ENCODE measurements at places on chromosomes 2 and 18. TPM values are rescaled to one million over a fixed set of nuclear protein-coding genes. Genes with fewer than 3 reads are reported as not detected.

Gene SMYD1
- polyA plus RNA-seq: 296 TPM

Gene DCDC2C
- 0.40 TPM for polyA plus RNA-seq

Gene CGREF1
- polyA plus RNA-seq: 3.2 TPM

Gene MAPRE2
- 35.5 TPM for polyA plus RNA-seq

Gene VIT
- 4.5 TPM for polyA plus RNA-seq
